Head of caudate nucleus (tissue), 42 donors: ENCODE measurements at places on chromosomes 5 and 9.
A peak's percentile ranks its signal among the peaks of the same experiment; 100 is the strongest.

DNA sequence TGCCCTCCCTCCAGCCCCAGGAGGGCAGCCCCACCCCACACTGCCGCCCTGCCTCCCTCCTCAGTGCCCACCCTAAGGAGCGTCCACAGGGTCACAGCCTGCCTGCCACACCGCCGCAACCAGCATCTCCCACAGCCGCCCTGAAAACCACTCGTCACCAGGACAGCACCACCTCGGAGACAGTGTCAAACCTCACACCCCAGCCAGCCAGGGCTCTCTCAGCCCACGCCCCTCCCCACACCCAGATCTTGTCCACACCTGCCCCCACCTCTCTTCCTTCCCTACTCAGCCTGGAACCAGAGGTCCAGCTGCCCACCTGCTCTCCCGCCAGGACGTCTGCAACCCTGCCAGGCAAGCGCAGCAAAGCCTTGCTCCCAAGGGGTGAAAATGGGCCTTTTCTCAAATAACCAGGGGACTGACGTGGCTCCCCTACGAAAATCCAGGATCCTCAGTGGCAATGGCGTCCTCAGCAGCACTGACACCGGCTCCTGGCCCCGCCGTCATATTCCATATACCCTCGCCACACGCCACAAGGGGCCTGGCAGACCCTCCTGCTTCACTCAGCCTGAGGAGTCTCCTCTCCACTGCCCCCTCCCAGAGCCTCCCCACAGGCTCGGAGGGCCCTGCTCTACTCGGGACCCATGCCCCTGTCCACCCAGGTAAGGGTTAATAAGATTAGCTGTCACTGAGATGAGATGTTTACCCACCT lies 71.0 kb upstream of the ADAMTS2 start:
- DNase-seq, result no peak

DNA sequence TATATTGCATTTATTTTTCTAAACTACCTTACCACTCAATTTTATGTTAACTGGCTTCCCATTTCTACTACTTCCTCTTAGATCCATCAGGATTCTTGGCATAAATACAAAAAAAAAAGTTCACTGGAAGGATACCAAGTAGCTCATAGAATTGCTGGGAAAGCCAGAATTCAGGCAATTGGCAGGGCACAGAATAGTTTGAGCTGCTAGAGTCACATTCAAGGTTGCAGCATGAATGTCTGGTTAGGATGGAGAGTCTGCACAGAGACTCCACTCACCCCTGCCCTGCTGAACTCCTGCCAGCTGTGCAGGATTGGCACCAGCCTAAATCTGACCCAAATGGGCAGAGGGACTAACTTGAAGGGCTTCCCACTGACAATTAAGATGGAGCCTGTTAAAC lies 4.9 kb upstream of the AMACR start:
- DNase-seq, result no peak

- DNase-seq, result no peak
These were observed 16.3 kb upstream of the DPM2 start for GRCh38 chr9:127953768-127954505.

- no peak for DNase-seq
These were observed 47.6 kb upstream of the SIL1 start for GRCh38 chr5:139245637-139246339.

DNA sequence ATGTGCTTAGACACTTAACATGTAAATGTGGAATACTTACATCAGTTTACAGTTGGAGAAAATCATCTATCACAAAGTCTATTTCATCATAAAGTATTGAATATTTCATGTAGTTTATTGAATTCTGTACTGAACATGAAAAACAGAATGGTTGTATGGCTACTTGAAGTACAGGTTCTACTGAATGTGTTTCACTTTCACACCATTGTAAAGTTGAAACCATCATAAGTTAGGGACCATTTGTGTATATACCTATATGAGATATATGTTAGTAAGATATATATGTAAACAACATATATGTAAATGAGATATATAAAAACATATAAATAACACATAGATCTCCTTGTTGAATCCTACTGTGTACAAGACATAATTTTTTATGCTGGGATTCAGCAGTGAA lies 63.0 kb upstream of the TAF11L2 start:
- DNase-seq, result no peak

- peak; percentile 55 for DNase-seq
These were observed 106.0 kb downstream of the PHF2 start for GRCh38 chr9:93682155-93682968.

DNA sequence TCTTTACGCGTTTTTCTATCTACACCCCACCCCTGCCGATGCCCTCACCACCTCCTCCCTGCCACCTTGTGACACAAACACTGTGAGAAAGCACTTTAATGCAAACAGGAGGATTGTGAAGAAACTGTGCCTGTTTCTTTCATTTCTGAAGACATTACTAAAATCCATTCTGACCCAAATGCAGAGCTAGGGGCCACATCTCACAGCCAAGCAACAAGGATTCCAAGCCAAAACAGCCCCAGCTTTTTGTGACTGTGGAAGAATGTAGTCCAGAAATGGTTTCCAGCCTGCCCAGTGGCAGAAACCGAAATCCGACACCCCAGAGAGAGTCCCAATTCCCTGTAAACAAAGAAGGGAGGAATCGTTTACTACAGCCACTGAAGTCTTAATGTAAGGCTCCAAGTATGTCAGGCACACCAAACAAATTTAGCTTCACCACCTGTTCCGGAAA lies 190.9 kb downstream of the TTC39B start:
- DNase-seq, result no peak

DNA sequence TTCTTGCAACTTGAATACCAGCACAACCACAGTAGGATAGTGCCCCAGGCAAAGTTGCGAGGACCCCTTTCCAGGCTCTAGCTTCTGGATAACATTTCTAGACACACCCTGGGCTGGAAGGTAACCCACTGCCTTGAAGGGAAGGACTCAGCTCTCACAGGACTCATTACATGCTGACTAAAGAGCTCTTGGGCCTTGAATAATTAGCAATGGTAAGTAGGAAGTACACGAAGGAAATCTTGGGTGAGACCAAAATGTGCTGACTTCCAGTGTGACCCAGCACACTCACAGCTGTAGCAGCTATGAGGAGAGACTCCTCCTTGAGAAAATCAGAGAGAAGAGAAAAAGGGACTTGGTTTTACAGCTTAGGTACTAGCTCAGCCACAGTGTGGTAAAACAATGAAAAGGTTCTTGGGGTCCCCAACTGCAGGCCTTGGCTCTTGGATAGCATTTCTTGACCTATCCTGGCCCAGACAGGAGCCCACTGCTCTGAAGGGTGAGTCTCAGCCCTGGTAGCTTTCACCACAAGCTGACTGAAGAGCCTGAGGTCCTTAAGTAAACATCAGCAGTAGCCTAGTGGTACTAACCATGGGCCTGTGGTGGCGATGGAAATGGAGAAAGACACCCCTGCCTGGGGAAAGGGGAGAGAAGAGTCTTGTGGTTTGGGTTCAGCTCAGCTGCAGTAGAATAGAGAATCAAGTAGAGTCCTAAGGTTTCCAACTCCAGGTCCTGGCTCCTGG lies 621.7 kb downstream of the SEMA5A start:
- DNase-seq, result no peak
